ENCODE measurements at places on chromosomes 1 and 21.

DNA sequence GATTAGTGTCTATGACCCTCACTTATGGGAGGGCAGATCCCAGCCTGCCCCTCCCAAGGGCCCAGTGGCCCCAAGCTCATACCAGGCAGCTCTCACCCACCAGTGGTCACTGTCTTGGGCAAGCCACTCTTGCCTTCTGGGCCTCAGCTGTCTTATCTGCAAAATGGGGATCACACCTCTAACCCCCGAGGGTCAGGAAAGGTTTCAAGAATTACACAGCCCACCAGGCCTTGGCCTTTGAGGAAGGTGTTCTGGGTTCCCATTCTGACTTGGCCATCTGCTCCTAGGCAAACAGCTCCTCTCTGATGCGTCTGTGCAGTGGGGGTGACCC lies 16.8 kb downstream of the RUNX3 start:
- no peak for DNase-seq

DNA sequence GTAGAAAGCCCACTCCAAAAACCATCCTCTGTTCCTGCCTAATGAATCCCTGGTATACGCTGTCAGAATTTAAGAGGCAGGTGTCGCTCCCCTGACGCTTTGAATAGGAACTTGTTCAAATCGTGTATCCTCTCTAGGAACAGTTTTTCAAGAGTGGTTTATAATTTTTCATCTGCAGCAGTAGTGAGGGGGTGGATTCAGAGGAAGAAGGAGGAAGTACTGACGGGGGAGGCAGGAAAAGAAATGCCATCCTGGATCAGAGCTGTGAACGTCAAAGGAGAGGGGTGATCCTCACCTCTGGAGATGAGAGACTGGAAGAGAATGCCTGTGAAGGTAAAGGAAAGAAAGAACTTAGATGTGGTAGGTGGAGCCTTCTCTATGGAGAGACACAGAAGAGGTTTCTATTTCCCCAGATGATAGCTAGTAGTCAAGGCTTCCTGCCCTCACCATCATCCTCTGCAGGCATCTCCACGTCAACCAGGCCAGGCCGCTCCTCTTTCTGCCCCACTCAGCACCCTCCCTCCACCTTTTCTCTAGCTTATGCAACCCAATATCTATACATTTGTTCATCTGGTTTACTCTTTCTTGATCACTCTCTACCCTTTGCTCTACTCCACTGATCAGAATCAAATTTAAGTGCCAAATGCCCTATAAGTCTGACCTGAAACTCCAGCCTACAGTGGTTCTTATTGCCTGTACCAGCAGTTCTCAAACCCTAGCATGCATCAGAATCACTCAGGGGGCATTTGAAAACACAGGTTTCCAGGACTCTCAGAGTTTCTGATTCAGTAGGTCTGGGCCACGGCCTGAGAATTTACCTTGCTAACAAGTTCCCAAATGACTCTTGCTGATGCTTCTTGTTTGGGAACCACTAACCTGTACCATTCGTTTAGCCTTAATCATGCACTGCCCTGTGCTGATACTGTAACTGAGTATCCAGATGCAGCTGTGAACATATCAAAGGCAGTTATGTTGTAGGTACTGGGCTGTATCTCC lies 13.1 kb upstream of the BCL9 start:
- DNase-seq = peak; percentile 31

DNA sequence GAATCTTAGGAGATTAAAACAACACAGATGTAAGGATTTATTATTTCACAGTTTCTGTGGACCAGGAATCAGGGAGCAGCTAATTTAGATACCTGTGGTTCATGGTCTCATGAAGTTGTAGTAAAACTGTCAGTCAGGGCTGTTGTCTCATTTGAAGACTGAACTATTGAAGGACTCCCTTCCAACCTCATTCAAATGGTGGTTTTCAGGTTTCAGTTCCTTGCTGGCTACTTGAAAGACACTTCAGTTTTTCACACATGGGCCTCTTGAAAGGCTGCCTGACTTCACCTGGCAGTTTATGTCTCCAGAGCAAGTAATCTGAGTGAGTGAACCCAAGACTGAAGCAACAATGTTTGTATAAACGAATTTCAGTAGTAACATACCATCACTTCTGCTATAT lies 915.9 kb downstream of the PLA2G4A start:
- DNase-seq = no peak

- no peak for DNase-seq
Measured at GRCh38 chr1:233075915-233076295, 125.5 kb downstream of the NTPCR start.

GRCh38 chr1:113390871-113391648 lies 745 bp downstream of the MAGI3 start:
- DNase-seq = peak; percentile 20

DNA sequence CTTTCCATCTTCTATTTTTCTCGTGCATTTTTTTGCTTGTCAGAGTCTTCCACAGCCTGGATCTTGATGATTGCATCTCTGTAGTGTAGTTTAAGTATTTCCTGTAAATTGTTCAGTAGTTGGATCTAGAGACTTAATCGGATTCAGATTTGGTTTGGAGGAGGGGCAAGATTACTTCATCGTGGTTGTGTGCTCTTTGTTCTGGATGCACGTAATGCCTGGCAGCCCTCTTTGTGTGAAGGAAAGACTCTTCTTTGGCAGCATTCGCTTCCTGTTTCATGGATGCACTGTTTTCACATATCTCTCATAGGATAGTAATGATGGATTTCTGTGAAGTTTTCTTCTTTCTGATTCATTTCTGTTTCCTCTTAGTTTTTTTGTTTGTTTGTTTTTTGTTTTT lies 14.2 kb downstream of the SEMA4A start:
- DNase-seq = no peak

DNA sequence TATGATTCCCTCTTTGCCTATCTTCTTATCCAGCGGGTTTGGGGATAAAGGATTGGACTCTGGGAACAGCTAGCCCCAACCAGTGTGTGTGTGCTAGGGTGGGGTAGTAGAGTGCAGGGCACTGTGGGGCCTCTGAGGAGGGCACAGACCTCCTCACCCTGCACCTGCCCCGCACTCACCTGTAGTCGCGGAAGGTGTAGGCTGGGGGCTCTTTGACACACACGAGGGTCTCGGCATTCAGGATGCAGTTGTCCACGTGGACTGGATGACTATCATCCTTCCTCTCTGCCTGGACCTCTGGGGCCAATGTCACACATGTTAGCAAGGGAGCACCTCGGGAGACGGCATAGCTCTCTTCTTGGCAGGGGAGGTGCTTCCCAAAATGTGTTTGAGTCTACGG lies 8.0 kb upstream of the CLDN19 start:
- DNase-seq = no peak
